Omental fat pad (tissue), 4 donors: ENCODE measurements at places on chromosomes 3 and 15. TPM values are rescaled to one million over a fixed set of nuclear protein-coding genes. Genes with fewer than 3 reads are reported as not detected.

The SATB1 gene
- 42.9 TPM for total RNA-seq

GRCh38 chr3:102511639-102512038 lies 76.8 kb downstream of the ZPLD1 start:
- no peak for DNase-seq

GRCh38 chr3:177286034-177286433 lies 88.8 kb upstream of the TBL1XR1 start:
- no peak for DNase-seq

- DNase-seq = no peak
Observed at GRCh38 chr3:24829011-24829581, 334.4 kb upstream of the THRB start.

DNA sequence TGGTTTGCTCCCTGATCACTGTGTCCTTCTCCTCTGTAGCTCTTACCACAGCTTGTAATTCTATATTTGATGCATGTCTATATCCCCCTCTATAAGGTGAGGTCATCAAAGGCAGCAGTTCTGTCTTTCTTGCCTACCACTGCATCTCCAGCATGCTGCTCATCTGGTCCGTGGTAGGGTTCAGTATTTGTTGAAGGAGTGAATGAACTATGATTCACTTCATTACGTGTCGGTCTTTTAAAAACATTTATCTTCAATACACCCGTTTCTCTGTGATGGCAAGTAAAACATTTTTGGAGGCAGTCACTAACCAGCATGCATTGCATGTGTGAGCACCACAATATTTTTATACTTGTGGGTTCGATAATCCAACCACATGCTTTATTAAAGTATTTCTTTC lies 27.6 kb downstream of the CHST14 start:
- DNase-seq = no peak

DNA sequence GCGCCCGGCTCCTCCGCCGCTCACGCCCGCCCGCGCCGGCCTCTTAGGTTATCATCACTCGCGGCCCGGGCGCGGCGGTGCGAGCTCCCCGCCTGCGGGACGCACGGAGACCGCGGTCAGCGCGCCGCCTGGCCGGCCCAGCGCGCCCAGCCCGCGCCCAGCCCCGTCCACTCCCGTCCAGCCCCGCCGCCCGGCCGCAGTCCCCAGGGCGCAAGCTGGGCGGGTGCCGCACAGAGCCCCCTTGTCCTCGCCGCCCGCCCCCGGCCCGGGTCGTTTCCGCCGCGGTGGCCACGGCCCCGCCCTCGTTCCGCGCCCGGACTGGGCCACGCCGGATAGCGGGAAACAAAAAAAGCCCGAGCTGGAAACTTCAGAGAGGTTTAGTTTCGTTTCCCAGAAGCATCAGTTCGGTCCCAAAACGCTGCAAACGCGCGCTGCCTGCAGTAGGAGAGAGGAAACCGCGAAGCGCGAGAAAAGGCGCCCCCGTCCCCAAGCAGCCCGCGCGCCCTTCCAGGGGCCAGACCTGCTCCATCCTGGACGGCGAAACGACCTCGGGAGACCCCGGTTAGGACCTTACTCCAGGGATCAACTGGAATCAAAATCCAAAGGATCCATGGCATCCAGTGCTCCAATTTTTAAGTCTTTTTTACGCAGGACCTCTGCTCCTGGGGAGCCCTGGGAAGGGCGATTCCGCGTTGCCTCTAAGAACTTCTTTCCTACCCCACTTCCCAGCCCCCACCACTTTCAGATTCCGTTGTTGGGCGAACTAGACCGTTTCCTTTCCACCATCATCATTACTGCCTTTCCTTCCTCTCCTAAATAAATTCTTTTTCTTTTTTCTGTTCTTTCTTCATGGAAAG lies at the start of gene ATP10A:
Gene ATP10A, minus strand, starts transcription at position 217 of the 857 bp plus-strand sequence. CDS start 231 bp downstream, outside the sequence.
- no peak for DNase-seq

- DNase-seq = no peak
Observed at GRCh38 chr3:70224337-70224736, 88.1 kb downstream of the MDFIC2 start.

DNA sequence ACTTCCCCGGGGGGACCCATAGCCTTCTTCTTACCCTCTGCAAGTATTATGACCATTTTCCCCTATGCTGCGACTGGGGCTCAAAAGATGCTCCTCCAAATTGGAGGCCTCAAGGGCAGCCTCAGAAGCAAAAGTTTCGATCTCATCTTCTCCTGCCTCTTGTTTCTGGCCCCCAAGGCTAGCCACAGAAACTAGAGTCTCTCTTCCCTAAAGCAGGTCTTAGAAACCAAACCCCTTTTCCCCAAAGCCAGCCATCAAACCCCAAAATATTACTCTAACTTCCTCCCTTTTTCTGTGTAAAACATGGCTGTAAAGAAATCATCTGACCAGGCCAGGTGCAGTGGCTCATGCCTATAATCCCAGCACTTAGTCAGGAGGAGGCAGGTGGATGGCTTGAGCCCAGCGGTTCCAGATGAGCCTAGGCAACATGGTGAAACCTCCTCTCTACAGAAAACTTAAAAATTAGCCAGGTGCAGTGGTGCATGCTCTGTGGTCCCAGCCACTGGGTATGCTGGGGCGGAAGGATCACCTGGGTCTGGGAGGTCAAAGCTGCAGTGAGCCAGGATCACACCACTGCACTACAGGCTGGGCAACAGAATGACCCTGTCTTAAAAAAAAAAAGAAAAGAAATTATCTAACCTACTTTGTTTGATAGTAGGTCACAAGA lies 36.7 kb upstream of the MFGE8 start:
- DNase-seq = no peak

The EIF5A2 gene
- total RNA-seq = 10.4 TPM

DNA sequence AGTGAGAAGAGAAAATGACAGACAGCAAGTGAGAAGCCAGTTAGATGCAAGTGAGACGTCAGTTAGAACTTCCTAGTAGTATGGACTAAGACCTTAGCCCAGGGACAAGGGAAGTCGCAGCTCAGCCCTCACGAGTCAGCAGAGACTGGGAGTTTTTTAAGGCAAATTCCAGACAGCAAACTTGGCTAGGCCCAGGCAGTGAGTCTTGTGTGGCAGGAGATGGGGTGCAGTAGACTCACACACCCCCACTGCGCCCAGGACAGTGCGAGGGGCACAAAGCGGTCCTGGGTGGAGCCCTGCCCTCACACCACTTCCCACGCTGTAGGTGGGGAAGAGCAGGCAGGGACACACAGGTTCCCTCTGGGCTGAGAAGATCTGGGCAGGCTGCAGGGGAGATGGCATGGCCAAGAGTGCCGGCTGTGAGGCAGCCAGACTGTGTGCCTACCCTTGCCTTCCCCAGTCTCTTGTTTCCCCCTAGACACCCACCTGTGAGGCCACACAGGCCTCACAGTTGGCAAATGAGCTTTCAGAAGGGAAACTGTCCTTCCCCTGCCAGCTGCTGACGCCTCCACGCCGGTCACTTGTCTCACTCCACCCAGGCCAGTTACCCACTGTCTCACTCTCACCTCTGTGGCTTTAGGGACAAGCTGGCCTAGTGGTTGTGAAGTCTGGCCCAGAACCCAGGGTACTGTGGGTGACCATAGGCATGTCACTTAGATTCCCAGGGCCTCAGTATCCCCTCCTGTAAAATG lies 13.7 kb upstream of the PRKCD start:
- no peak for DNase-seq

The VIPR1 gene
- total RNA-seq = 4.6 TPM

DNA sequence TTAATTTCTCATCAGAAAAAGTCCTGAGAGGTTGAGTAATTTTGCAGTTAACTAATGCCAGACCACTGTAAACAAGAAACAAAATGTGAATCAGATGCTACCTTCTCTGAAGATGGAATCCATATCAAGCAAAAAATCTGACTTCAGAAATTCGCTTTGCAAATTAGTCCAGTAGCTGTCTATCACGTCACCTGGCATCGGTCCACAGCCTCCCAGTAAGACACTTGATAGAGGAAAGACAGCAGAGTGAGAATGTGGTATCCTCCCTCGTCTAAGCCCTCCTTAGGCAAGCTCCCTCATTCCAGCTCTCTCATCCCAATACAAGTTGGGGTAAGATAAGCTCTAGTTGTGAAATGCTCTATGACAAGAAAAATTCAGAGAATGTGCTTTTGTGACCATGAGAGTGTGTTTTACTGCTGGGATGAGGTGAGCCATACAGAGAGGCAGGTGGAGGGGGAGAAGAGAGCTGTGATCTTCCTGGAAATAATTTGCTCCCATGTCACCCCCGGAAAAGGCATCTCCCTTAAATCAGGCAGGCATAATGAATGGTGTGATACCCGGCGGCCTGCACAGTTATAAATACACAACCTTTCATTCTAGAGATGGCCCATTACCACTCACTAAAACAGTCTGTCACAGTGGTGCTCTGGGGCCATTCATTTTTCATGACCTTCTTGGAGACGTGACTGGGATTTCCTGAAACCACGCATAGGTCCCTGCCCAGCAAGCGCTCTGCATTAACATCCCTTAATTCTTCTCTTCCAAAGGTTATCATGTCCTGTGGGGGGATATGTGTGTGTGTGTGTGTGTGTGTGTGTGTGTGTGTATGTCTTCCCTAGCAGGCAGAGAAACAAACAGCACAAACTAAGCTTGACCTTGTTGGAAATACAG lies 602.0 kb upstream of the KCNMB2 start:
- DNase-seq = peak; percentile 70

GRCh38 chr3:119301662-119302061 lies 7.5 kb downstream of the ARHGAP31 start:
- DNase-seq = no peak

DNA sequence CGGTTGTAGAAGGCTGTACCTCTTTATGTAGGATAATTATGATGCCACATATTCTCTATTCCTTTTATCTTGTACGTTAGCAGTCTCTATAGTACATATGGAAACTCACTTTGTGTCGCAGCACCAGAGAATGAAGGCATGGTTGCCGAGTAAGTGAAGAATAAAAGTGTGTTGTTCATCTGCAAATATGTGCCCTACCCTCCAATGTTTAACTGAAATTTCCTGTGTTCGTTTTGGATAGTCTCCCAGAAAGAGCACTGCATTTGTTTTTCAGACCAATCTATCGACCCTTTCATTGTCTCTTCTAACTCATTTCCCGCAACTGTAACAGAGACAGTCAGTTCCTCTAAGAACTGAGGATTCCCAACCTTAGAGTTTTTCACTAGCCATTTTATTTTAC lies 592.8 kb downstream of the TUSC7 start:
- no peak for DNase-seq

DNA sequence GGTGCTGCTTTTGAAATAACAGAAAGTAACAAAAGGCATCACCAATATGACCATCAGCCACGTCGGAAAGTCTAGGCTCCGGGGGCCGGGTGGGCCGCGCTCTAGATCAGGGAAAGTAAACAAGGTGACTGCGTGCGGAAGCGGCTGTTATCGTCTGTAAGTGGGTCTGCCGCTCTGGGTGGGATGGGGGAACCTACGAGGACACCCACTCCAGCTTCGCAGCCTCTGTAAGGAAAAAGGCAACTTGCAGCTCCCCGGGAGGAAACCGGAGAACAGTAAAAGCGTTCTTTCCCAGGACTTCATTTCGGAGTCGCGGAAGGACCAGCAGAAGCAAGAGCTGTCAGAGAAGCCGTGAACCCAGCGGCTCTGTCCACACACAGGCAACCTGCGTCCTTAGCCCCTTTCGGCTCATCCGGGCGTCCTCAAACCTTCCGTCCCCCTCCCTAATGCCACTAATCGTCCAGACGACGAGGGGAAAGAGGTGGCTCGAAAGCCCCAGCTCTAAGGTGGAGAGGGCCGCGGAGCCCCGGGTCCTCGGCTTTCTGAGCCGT lies 461 bp downstream of the XRN1 start:
- DNase-seq = no peak

- no peak for DNase-seq
Observed at GRCh38 chr3:54986294-54986693, 58.4 kb upstream of the LRTM1 start.

GRCh38 chr3:22263042-22263441 lies 512.0 kb upstream of the ZNF385D start:
- no peak for DNase-seq

DNA sequence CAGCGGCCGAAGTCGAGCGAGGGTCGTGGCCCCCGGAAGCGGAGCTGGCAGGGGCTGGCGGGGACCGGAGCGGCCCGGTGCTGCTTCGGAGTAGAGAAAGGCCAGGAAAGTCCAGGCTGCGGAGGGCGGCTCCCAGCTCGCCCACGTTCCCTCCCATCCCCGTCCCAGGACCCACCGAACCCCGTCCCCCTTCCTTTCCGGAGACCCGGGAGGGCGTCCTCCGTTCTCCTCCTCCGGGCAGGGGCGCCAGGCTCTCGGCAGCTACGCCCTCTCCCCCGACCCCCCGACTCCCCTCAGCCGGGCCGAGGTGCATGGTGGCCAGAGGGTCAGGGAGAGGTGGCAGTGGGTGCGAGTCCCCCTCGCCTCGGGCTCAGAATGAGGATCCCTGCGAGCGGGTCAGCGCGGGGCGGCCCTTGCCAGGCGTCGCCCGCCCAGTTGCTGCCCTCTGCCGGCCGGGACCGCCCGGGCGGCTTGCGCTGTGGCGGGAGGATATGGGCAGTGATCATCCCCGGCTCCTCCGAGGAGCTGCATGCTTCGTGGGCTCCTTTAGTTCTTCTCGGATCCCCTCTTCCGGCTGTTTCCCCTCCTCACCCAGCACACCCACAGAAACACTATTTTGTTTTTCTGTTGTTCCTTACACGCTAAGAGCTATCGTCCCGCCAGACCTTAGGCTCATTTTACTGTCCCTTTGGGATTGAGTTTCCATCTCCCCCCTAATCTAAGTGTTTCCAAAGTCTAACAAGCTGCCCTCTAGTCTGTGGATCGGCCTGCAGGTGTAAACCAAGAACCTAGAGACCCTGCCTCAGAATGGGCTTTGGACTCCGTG lies 744 bp upstream of the ALDH1A2 start:
- DNase-seq = peak; percentile 29

The ATP13A5 gene
- total RNA-seq = not detected

DNA sequence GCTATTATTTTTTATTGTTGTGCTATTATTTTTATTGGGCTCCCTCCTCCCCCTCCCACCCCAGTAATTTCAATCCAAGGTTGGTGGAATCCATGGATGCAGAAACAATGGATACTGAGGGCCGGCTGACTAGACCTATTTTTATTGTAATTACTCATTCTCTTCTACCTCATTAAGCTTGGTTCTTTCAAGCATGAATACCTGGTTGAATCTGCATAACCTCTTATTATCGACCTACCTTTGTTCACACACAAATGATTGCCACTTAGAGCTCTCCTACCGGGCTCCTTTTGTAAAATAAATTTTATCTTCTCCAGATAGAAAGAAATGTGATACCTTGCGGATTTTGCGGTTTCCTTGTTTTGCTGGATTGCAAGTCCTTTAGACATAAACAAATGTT lies 31.6 kb downstream of the BTD start:
- DNase-seq = no peak

GRCh38 chr3:43093006-43093405 lies 12.9 kb downstream of the POMGNT2 start:
- DNase-seq = no peak

DNA sequence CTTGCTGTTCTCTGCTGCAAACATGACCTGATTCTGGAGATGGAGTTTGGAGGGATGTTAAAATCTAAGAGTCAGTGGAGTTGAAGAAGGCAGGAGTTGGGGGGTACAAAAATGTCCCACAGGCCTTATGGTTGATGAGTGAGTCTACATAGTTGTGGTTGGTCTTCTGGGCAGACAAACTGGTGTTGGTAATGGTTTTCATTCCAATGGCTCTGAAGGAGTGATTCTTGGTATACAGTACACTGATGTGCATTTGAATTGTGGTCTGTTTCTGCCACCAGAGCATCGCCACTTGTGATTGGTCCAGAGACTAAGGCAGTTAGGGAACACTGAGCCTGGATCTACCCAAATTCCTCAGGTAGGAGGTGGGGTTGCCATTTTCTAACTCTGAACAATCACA lies 514.1 kb upstream of the CFAP20DC start:
- no peak for DNase-seq

The ZNF860 gene
- 0.50 TPM for total RNA-seq
